ENCODE measurements at places on chromosomes 1 and 21. TPM values are rescaled to one million over a fixed set of nuclear protein-coding genes. Genes with fewer than 3 reads are reported as not detected.

Gene RCC2
- 126 TPM for total RNA-seq

Gene TNFRSF18
- total RNA-seq, result not detected

Gene FMN2
- 1.7 TPM for total RNA-seq

Gene TAS1R3
- total RNA-seq, result not detected

Gene ZNF684
- 7.6 TPM for total RNA-seq

Gene OXCT2
- total RNA-seq, result 2.1 TPM

Gene C1orf87
- not detected for total RNA-seq

Gene RBM11
- 6.2 TPM for total RNA-seq

Gene FAM110D
- 0.28 TPM for total RNA-seq

Gene PGBD2
- total RNA-seq, result 7.9 TPM

Gene RNF186
- not detected for total RNA-seq

Gene RHOU
- total RNA-seq, result 47.6 TPM

Gene GBP6
- total RNA-seq, result not detected

Gene ADAMTSL4
- total RNA-seq, result not detected

Measured in neural progenitor cell (in vitro differentiated cells).